Cardiac septum (tissue), 1 donor: ENCODE measurements at places on chromosomes 7 and 10. TPM values are rescaled to one million over a fixed set of nuclear protein-coding genes. Genes with fewer than 3 reads are reported as not detected.

GRCh38 chr10:29757551-29758297, 123.0 kb upstream of the SVIL start:
- no peak for DNase-seq

DNA sequence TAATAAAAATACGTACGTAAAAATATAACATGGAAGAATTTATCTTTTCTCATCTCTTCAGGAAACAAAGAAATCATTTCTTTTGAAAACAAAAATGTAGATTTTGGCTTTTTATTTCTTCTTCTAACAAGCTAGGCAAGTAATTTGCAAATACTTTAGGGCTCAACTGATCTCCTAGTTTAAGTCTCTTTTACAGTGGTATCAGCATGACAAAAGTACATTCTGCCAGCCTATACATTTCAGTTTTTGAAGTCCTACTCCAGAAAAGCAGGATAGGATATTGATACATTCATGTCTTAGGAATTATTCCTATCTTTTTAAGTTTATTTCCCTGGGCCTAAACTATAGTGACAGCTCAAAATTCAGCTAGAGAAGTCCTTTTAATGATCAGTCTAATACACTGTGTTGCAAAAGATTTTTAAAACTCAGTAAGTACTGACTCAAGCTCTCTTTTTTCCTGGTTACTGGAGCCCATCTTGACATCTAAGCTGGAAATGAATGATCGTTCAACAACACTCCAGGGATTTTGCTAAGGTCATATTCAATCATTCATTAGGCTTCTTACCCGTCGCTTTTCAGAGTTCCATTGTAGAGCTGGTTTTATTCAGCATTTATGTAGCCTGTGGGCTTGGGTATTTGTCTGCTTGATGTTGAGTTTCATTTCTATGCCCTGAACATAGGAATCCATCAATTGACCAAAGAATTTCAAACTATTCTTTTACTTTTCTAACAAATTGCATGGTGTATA, 12.2 kb upstream of the FAM53B start:
- no peak for DNase-seq

STK31 gene
- 0.35 TPM for total RNA-seq

- no peak for DNase-seq
These were observed 66.8 kb downstream of the PCGF5 start for GRCh38 chr10:91287276-91287675.

DNA sequence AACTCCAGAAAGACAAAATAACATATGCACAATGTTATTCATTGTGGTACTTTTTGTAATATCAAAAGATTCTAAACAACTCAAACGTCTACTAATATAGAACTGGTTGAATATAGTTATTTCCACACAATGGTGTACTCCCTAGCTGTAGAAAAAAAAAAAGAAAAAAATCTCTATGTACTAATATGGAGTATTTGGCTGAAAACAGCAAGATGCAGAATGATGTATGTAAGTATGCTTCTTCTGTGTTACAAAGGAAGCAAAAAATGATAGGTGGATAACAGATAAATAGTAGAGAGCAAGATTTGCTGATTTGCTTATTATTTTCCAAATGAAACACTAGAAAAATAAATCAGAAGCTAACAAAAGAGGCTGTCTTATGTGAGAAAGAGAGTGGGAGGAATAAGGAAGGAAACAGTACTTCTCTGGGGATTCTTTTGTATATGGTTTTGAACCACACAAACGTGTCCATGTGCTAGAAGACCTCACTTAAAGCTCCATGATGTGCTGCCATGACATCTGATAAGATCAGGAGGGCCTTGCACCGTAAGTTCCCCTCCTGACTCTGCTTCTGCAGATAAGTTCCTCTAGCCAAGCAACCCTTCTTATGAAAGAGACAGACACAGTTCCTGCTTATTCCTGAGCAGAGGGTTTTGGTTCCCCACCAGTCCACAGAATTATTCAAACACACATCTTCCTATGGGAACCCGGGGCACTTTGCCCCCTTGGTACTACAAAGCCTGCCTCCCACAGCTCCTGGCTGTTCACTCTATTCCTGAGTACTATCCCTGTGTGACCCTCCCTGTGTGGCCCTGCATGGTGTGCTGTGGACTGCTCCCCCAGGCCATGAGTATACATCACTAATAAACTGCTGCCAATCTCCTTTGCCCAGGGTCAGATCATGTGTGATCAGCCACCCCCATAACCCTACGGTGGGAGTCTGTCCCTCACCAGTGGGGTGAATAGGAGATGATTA, 159.1 kb downstream of the CCDC71L start:
- DNase-seq: no peak

GRCh38 chr7:90593205-90593604, 2.9 kb upstream of the CDK14 start:
- no peak for DNase-seq

- no peak for DNase-seq
These were observed 335.1 kb upstream of the SEMA3A start for GRCh38 chr7:84529480-84530205.

LIPF gene
- not detected for total RNA-seq
